ENCODE measurements at places on chromosomes 12 and 14.

DNA sequence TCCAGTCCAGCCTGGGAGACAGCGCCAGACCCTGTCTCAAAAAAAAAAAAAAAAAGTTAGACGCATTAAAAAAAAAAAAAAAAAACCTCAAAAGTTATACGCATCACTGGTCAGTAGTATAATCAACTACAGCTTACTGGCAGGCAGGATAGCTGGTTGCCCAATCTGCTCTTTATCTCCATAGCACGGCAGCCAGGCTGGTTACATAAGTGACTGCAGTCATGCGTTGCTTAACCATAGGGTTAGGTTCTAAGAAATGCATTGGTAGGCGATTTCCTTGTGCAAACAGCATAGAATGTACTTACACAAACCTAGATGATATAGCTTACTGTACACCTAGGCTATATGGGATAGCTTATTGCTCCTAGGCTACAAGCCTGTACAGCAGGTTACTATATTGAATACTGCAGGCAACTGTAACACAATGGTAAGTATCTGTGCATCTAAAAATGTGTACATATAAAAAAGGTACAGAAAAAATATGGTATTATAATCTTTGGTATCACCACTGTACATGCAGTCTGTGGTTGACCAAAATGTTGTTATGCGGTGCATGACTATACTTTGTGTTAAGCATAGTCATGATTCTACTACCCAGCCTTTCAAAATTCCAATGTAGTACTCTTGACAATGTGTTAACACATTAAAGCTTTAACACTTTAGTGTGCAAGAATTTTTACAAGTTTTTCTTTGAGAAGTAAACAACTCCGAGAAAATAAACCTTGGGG, 8.1 kb downstream of the L2HGDH start:
- ATAC-seq: peak; percentile 97

GRCh38 chr12:91717804-91718203, 427.8 kb downstream of the BTG1 start:
- no peak for ATAC-seq

- ATAC-seq: no peak
Measured at GRCh38 chr12:85968606-85969005, 94.5 kb downstream of the NTS start.

DNA sequence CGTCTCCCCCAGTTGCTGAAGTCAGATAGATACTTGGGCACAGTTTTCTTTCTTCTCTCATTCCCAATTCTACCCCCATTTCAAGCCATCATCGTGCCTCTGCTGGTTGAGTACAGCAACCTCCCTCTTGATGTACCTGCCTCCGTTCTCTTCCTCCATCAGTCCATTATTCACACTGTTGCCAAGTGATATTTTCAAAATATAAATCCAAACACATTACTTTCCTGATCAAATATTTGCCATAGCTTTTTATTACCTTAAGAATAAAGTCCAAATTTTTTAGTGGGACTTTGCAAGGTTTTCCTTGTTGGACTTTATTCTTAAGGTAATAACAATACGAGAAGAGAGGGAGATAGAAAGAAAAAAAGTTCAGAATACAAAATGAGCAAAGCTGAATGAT, 18.6 kb upstream of the SSPN start:
- ATAC-seq: no peak

GRCh38 chr14:62304257-62304656, 542.0 kb downstream of the SNAPC1 start:
- ATAC-seq: no peak

GRCh38 chr14:55869397-55870049, 248.7 kb upstream of the PELI2 start:
- ATAC-seq: no peak

GRCh38 chr12:68910128-68910527, 22.8 kb downstream of the CPM start:
- ATAC-seq: no peak

- ATAC-seq: peak; percentile 29
Measured at GRCh38 chr12:117300174-117300573, 61.3 kb downstream of the NOS1 start.

DNA sequence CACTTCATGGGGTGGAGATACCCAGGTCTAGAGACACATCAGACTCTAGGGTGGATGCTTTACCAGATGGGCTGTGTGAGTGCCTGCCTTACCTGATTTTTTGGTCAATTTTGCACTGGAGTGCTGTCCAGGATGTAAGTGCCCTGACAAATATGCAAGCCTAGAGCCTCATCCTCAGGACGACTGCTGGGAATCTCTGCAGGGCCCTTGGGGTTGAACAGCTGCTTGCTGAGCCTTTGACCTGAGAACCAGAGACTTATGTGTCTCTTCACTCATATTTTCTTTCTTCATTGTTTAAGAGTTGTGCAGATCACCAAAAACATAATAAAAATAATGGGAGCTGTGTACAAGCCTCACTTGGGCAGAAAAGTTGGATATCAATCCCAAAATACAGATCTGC, 551.5 kb upstream of the ATP2B1 start:
- ATAC-seq: no peak

DNA sequence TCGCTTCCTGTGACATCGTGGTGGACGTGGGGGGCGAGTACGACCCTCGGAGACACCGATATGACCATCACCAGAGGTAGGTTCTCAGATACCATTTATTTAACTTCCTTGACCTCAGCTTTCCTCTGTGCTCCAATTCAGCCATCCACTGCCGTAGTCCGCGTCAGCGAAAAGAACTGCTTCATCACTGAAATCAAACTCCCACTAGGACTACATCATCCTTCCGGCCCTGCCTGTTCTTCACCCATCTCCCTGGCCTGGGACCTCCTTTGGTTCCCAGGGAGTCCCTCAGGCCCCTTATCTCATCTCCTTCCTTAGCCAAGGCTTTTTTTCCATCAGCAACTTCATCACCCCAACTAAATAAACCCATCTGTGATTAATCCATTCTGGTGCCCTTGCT, 692 bp downstream of the MYG1 start:
- ATAC-seq: no peak

DNA sequence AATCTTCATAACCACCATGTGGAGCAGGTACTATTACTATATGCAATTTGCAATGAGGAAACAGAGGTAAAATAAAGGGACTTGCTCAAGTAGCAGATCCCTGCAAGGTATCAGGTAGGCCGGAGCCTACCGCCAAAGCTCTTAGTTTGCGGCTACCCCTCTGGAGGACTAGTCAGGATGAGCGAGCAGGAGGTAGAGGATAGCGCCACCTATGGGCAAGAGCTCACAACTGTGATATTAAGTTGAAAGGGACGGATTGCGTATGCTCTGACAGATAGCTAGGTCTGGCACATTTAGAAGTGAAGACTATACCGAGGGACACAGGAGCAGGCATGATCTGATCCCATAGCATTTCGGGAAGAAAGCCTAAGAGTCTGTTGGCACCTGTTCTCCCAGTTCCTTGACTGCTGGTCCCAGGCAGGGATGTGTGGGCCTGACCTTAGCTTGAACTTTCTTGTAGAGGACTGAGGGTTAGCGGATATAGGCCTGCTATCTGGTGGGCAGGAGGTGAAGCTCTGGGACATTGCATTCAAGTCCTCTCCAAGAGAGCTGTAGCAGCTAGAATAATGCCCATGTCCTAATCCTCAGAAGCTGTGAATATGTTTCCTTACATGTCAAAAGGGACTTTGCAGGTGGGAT, 48.0 kb downstream of the SLC17A8 start:
- ATAC-seq: no peak

- no peak for ATAC-seq
Measured at GRCh38 chr14:102732924-102733323, 44.3 kb upstream of the TRAF3 start.

DNA sequence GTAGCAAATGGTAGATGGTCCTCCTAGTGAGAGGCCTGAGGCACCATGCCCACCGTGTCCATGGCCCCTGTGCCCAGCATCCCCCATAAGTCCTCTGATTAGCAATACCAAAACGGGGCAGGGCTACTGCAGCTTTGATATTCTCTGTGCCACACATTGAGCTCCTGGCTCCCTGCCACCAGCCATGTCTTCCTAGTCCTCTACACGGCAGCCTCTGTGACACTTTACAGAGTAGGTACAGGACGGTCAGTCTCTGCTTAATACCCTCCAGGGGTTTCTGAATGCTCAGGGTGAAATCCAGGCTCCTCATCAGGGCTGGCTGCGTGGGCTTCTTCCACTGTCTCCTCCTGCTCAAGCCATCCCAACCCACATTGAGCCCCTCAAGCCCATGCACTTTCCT, 8.0 kb downstream of the RBM19 start:
- no peak for ATAC-seq

Data from esophagus mucosa (tissue), 1 donor.